ENCODE measurements at places on chromosomes 3 and 15. TPM values are rescaled to one million over a fixed set of nuclear protein-coding genes. Genes with fewer than 3 reads are reported as not detected.

Gene SNURF
- 4.3 TPM for total RNA-seq

Gene HTR3E
- not detected for total RNA-seq

Gene SGO1
- 17.8 TPM for total RNA-seq

Gene C3orf70
- 0.10 TPM for total RNA-seq

Gene GABRA5
- total RNA-seq: not detected

Gene CHRNB4
- total RNA-seq: not detected

Gene RAMAC
- total RNA-seq: 26.1 TPM

Gene SLC15A2
- total RNA-seq: 3.3 TPM

Gene SELENOT
- 140 TPM for total RNA-seq

Gene GOLGA8T
- not detected for total RNA-seq

Gene ADAMTSL3
- total RNA-seq: not detected

Gene CHRNA7
- total RNA-seq: not detected

Gene AADACL2
- total RNA-seq: not detected

Gene WDR72
- not detected for total RNA-seq

Gene ECE2
- not detected for total RNA-seq

Gene ADAMTS7
- total RNA-seq: 0.47 TPM

Gene EPHB3
- not detected for total RNA-seq

Gene BTBD1
- 61.8 TPM for total RNA-seq

Gene ZBED2
- total RNA-seq: 812 TPM

Gene SLC24A5
- total RNA-seq: not detected

Gene IQCF2
- not detected for total RNA-seq

Gene U2SURP
- 186 TPM for total RNA-seq

Gene KIF23
- total RNA-seq: 41.6 TPM

Gene HLTF
- total RNA-seq: 22.6 TPM

Gene HRG
- not detected for total RNA-seq

Gene C2CD4B
- 0.83 TPM for total RNA-seq

Gene INKA1
- 1.3 TPM for total RNA-seq

Gene RHCG
- total RNA-seq: not detected

Gene RYR3
- 0.02 TPM for total RNA-seq

Gene OSTN
- not detected for total RNA-seq
